NCI-H146 (cell line): ENCODE measurements at places on chromosomes 11 and 22.

DNA sequence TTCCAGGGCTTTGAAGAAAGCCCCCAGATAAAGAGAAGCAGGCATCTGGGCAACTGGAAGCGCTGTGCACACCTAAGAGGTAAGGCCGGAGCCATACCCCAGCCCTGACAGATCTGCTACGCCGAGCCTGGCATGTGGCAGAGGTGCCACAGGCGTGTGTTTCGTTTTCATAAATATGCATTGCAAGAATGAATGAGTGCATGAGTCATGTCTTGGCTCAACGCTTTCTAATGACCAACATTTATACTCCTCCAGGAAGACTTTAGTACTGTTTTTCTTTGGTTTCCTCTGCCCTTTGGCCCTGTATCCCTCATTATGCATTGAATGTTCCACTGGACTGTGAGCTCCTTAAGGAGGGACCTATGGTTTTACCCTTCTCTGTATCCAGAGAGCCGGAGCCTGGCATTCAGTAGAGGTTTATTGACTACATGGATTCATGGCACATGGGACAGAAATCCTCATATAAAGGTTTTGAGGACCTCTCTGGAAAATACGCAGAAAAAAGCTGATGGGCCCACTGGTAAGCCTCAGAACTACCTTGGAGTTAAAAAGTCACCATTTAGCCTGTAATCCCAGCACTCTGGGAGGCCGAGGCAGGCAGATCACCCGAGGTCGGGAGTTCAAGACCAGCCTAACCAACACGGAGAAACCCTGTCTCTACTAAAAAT, 38.9 kb upstream of the CSNK2A3 start:
- no peak for DNase-seq

GRCh38 chr11:13745165-13745564, 76.7 kb downstream of the FAR1 start:
- DNase-seq, result no peak

DNA sequence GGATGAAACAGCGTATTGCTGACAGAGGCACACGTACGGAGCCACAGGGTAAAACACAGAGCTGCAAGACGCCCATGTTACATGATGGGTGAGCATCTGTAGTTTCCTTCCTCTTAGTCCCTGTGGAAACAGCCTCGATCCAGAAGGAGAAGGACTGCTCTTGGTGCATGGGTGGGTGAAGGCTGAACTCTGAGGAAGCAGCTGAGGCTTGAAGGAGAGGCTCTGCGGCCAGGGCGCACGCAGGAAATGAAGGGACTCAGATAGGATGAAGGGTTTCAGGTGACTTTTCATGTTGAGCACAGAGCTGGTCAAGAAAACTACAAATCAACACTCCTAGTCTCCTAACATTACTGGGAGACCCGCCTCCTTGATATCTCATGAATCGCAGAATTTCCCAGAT, 65.7 kb upstream of the ADA2 start:
- no peak for DNase-seq

DNA sequence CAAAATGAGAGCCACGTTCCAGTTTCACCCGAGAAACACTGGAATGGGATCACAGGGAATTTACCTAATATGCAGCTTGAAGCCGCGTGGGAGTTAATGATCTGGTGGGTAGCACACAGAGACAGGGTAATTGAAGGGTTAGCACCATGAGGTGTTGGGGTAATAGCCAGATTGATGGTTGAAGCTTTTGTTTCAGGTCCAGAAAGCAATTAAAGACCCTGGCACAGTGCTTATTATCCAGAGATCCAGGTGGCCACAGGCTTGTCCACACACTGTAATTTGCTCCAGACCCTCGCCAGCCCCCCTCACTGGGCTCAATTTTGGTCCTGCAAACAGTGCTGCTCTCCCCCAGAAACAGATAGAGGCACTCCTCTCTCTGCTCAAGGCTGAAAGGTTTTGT, 282.5 kb upstream of the ISX start:
- DNase-seq, result no peak

- no peak for DNase-seq
These were observed 68.5 kb downstream of the GAB2 start for GRCh38 chr11:78349114-78349513.

DNA sequence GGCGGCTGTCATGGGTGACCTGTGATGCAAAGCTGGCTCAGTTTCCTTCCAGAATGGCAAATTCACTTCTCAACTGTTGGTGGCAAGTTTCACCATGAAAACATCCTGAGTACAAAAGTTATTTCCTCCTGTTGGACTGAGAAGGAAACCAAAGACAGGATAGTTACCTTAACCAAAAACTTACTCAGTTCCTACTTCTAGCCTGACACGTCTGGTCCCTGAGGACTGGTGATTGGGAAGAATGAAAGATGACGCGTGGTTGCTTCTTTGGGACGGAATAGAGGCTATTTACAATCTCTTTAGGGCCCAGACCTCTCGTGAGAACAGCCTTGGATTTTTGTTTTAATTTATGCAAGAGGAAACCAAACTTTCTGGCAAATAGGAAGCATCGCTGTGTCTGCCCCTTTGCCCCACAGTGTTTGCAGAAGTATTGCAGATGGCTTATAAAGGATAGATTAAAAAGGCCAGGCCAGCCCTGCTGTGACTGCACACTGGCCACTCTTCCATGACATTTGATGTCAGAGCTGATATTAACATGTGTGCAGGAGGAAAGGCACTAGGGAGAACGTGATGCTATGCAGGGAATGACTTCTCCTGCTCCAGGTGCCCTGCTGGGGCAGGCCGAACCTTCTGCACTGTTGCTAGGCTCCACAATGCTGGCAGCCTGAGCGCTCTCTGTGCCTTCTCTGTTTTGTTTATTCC, 7.6 kb downstream of the VPS26B start:
- no peak for DNase-seq

GRCh38 chr11:8910649-8911026, 351 bp upstream of the AKIP1 start:
- no peak for DNase-seq

GRCh38 chr11:65977621-65978390, 16.3 kb downstream of the SART1 start:
- no peak for DNase-seq

- DNase-seq, result no peak
These were observed 64.2 kb downstream of the HIPK3 start for GRCh38 chr11:33321422-33321821.

DNA sequence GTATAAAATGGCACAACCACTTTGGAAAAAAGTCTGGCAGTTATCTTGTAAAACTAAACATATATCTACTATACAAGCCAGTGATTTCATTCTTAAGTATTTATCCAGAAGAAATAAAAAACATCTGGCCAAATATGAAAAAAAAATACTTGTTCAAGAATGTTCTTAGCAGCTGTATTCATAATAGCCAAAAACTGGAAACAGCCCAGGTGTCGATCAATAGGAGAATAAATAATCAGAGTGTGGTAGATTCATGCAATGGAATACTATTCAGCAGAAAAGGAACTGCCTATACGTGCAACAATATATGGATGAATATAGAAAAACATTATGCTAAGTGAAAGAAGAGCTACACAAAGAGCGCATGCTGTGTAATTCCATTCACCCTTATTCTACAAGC, 36.7 kb downstream of the POU2AF1 start:
- no peak for DNase-seq

GRCh38 chr22:45268958-45269844, 15.5 kb upstream of the UPK3A start:
- peak; percentile 49 for DNase-seq

DNA sequence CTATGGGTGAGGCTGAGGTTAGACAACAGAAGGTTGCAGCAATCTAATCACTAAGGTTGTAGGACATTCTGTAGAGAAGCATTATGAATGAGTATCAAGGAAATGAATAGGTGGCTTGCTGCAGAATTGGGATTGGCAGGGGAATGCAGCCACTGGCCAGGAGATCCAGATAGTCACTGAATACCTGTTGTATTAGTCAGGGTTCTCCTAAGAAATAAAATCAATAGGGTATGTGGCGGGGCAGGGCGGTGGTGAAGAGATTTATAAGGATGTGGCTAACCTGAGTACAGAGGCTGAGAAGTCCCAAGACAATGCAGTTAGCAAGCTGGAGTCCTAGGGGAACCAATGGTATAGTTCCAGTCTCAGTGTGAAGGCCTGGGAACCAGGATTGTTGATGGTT, 163.0 kb downstream of the SPON1 start:
- no peak for DNase-seq

- DNase-seq, result no peak
These were observed 12.6 kb downstream of the INSC start for GRCh38 chr11:15127341-15127740.

DNA sequence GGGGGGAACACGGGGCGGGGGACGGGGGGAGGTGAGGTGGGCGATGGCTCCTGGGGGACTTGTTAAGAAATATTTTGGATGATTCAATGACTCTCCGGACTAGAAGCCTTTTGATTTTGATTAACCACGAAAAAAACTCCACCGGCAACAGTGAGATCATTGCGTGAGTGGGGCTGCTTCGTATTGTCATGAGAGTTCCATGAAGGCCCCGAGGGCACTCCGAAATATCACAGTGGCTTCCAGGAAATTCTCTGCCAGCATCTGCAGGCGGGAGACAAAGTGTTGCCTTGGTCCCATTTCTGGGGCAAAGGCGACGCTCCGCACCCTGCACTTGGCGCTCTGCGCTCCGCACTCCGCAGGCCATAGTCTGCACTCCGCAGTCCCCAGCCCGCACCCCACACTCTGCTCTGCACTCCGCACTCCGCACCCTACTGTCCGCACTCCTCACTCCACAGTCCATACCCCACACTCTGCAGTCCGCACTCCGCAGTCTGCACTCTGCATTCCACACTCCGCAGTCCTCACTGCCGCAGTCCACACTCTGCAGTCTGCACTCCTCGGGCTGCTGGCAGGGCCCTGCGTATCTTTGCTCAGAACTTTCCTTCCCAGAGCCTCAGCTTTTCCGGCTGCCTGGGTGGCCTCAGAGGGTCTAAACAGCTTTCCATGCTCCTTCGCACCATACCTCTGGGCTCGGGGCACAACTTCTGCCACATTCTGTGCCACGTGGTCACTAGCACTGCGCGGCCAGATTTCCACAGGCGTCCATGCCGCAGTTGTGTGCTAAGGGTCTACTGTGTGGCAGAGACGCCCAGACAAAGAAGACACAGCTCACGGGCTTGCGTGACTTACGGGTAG, 61.1 kb downstream of the LINC01488 start:
- DNase-seq, result no peak

GRCh38 chr22:39707816-39708215, 137.3 kb downstream of the CACNA1I start:
- DNase-seq, result no peak

DNA sequence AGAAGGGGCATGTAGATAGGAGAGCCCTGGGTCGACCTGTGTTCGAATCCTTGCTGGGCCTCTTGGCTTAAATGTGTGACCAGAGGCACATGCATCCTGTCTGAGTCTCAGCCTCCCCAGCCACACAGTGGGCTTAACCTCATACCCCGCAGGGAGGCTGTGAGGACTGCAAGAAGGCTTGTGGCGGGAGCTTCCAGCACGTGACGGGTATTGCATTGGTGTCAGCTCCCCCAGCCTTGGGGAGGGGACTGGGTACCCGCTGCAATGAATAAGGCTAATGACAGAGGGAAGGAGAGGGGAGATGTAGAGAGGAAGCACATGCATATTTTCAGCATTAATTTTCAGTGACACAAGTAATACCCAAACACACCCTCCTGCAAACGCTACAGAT, 8.1 kb downstream of the RASD2 start:
- no peak for DNase-seq

DNA sequence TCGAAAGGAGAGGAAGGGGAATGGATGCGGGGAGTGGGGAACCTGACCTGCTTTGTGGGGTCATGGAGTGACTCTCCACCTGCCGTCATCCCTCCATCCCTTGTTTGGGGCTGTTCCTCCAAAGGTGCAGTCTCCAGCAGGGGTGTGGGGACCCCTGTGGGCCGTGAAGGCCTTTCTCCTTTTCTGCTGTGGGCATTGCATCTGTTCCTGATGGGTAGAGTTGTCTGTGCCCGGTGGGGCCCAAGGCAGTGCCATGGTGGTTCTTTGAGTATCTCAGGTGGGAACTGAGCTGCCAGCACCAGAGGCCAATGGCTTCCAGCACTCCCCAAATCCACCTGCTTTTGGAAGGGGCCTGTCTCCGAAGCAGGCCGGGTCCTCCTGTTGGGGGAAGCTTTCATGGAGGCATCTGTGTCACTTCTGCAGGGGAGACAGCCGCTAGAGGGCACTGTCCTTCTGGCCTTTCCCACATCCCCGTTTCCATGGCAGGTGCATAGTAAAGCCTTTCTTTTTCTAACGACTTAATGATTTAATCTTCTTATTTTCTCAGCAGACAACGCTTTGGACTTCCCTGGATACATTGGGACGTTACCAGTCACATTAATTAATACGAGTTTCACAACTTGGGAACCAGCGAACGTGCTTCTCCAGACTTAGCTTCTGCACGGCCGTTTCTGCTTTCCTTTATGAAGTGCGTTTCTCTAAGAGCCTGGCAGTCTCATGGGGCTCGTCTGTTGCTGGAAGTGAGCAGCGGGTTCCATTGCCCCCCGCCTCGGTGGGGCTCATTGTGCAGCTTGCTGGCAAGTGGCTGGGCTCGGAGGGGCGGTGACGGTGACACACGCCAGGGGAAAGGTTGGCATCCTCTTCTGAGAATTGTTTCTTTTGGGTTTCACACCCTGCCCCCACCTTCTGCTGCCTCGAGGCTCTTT, 57.1 kb downstream of the PARVB start:
- peak; percentile 62 for DNase-seq

- no peak for DNase-seq
These were observed 14.0 kb downstream of the LRFN4 start for GRCh38 chr11:66870616-66871520.

DNA sequence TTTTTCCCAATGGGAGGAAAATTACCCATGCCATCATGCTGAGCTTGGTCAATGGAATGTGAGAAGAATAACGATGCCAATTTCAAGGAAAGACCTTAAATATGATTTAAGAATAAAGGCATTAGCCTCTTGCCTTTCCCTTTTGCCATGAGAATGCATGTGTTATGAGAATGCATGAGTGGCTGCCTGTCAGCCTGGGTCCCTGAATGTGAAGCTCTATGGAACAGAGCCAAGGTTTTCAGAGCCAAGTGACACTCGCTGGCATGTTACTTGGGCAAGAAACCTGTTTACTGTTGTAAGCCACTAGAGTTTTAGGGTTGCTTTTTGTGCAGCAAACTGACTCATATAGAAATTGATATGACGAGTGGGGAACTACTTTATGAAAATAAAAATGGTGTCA, 75.7 kb downstream of the JRKL start:
- peak; percentile 23 for DNase-seq

DNA sequence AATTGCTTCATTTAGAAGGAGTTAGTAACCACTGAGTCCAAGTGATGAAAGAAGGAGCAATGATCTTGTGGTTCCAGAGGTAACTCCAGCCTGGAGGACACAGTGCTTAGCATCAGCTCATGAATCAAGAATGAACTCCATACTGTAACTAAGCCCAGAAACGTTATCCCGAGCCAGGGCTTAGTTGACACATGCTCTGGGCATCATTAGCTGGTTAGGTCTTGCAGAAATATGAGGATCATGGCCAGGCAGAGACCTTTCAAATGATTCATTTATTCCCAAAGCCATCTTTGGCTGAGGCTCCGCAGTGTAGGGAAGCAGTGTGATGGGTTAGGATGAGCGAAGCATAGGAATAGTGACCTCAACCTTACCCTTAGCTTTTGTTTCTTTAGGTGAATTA, 277.4 kb downstream of the FAM76B start:
- DNase-seq, result no peak
